Peyer's patch (tissue), 4 donors: ENCODE measurements at places on chromosomes 12 and 14. TPM values are rescaled to one million over a fixed set of nuclear protein-coding genes. Genes with fewer than 3 reads are reported as not detected.

- H3K27ac ChIP-seq: peak overlapping the region; percentile 86
- H3K4me1 ChIP-seq: peaks cover 15% of the 10 kb centered on the region
- H3K27me3 ChIP-seq: no peaks in the 10 kb centered on the region
These were observed 2.4 kb downstream of the ULK1 start for GRCh38 chr12:131896811-131897270.

Gene CD27
- total RNA-seq: 1.0 TPM

Gene KCNA1
- not detected for total RNA-seq

DNA sequence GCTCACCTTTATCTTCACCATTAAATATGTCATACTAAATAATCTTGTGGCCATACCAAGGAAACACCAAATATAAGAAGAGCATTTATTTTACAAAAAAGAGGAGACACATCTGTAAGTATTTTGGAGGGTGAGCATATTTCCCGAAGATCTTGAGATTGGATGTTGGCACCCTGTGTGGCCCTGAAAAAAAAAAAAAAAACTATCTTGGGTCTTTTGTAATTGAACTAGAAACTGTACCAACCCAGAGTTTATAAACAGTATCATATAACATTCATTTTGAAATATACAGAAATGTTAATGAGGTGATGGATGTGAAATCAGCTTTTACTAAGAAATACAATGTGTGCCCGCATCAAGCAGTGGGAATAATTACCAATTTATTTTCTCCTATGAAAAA, 104.0 kb upstream of the FRMD6 start:
- no peaks in the 10 kb centered on the region for H3K27me3 ChIP-seq
- no peaks in the 10 kb centered on the region for H3K36me3 ChIP-seq
- no peak overlapping the region for H3K4me3 ChIP-seq
- no peak for DNase-seq

Gene SLC22A17
- 5.6 TPM for total RNA-seq

Gene AJUBA
- total RNA-seq: 0.70 TPM

- H3K36me3 ChIP-seq: peaks cover 4% of the 10 kb centered on the region
- DNase-seq: no peak
- no peak overlapping the region for H3K27ac ChIP-seq
- H3K4me3 ChIP-seq: no peak overlapping the region
- H3K4me1 ChIP-seq: no peaks in the 10 kb centered on the region
These were observed 52.3 kb downstream of the IRAK3 start for GRCh38 chr12:66241061-66242043.

DNA sequence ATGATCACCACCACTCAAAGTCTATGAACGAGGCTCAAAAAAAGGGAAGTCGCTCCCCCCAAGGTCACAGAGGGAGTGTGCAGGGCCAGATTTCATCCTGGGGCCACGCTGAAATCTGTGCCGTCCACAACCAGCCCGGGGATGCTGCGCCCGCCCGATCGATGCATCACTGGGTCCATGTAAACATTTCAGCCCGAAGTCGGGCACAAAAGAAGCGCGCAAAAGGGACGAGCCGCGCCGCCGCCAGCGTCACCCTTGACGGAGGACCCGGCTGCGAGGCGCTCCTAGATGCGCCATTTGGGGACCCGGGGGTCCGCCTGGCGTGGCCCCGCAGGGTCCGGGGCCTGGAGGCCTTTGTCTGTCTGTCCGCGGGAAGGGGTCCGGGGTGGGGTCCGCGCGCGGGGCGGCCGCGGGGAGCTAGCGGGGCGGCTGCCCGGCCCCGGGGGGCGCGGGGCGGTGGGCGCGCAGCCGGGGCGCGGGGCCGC, 503 bp downstream of the FBXO21 start:
- peak; percentile 60 for DNase-seq
- peak overlapping the region; percentile 80 for H3K27ac ChIP-seq

DNA sequence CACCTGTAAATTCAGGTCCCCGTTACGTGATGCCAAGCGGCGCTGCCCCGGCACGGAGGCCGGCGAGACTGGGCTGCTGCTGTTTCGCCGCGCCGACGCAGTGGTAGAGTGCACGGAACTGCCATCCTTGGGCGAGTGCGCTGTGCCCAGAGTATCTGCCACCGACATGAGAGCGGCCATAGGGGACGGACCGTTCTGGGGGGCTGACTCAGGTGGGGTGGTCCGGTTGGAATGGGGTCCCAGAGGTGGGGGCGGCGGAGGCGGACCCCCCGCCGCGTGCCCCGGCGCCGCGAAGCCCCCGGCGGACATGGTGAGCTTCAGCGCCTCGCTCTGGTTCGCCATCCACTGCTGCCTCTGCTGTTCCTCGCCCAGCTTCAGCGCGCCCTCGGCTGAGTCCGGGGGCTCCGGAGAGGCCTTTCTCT, 2.8 kb downstream of the IRF2BPL start:
- H3K27ac ChIP-seq: peak overlapping the region; percentile 100
- H3K27me3 ChIP-seq: no peaks in the 10 kb centered on the region
- H3K4me3 ChIP-seq: peak overlapping the region; percentile 85
- DNase-seq: no peak

Gene ANKRD9
- 52.8 TPM for total RNA-seq
